ENCODE measurements at places on chromosomes 3 and 15. TPM values are rescaled to one million over a fixed set of nuclear protein-coding genes. Genes with fewer than 3 reads are reported as not detected.

- no peak for DNase-seq
Measured at GRCh38 chr3:177441813-177442646, 244.7 kb upstream of the TBL1XR1 start.

DNA sequence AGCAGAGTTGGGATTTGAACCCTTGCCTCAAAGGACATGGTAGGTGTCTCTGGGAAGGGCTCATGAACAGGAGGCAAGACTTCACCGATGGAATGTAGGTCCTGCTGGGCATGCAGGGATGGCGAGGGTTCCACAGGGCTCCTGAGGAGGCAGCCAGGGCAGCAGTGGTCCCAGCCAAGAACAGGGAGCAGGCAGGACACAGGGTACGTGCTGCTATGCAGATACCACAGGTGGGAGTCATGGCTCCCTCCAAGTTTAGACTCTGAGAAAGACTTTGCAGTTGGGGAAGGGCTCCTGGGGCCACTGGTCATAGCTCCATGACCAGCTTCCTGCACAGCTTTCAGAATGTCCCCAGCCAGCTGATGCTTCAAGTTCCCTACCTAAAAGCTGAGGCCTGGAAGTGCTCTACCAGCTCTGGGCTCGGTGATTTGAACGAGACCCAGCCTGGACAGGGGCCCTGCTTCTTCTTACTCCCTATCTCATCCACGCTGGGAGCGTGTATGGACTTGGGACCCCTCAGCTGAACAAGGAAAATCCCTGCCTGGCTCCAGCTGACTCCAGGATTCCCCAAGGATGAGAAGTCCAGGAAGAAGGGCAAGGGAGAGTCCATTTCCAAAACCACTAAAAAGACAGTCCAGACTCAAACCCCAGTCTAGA lies 747 bp downstream of the MYL3 start:
- DNase-seq, result no peak

- no peak for DNase-seq
Measured at GRCh38 chr3:40042752-40043443, 233.5 kb downstream of the MYRIP start.

RTP3 gene
- not detected for total RNA-seq

GRCh38 chr15:71677766-71678165 lies 132.6 kb upstream of the NR2E3 start:
- DNase-seq, result no peak

DNA sequence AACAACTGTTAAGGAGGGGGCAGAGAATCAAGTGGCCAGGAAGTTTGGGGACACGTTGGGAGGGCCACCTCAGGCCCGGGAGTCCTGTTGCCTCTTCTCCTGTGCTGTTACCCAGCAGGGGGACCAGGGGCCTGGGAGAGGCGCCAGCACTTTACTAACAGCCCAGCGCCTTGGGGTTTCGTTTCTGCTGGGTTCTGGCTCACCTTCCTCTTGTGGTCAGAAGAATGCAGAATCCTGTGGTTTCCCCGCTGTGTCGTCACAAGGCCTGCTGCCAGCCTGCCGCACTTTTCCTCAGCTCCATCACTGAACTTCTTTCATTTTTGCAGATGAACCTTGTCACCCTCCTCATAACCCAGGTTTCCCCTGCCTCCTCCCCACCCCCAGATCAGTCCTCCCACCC lies 67.7 kb downstream of the SLC30A4 start:
- DNase-seq, result no peak

DNA sequence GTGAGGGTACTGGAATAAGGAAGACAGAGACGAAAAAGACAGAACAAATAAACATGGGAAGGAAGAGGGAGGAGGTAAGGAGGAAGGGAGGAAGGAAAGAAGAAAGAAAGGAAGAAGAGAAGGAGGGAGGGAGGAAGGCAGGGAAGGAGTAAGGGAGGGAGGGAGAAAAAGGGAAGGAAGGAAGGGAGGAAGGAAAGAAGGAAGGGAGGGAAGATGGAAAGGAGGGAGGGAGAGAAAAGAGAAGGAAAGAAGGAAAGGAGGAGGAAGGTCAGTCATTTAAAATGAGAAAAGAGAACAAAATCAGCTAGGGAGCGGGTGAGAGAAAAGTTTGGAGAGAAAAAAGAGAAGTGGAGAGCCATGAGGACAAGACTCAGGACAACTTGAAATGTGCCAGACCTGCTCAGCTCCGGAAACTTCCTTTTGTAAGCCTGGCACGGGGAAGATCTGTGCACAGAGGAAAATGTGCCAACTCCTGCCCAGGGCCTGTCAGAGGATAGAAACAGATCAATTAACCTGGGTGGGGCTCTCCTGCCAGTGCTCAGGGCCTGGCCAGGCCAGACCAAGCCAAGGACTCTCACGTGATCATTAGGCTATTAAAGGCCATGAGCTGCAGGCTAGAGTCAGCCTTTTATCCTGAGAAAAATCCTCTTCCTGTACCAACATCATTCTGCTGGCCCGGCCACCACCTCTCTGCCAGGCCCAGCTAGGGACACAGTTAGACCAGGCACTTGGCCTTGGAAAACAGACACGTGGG lies 50.1 kb upstream of the BCL6 start:
- no peak for DNase-seq

DAZL gene
- not detected for total RNA-seq
